C1 segment of cervical spinal cord (tissue), 14 donors: ENCODE measurements at places on chromosomes 7 and 10.

DNA sequence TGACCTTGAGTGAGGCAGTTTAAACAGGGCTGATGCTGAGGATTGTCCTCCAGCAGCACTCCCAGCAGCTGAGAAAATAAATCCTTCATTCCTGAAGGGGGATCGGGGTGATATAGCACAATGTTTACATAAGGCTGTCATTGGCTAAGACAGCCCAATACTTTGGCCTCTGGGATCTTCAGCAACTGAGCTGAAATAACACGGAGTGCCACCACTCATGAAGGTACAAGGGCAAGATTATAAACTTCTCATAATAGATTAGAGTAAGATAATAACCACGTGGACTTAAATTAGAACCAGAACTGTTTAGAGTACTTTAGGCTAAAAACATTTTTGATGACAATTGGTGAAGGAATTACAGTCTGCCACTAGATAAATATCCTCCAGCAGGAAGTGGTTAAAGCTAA, 70.0 kb upstream of the PAPSS2 start:
- no peak for DNase-seq

GRCh38 chr7:135209225-135209834, 2.0 kb downstream of the WDR91 start:
- no peak for DNase-seq

GRCh38 chr7:45092100-45092930, 3.5 kb upstream of the NACAD start:
- no peak for DNase-seq

GRCh38 chr10:62818426-62819011, 2.4 kb upstream of the EGR2 start:
- no peak for DNase-seq

GRCh38 chr7:137538361-137538762, 194.8 kb upstream of the PTN start:
- DNase-seq = no peak

- no peak for DNase-seq
Observed at GRCh38 chr7:140062118-140062527, 628 bp downstream of the PARP12 start.

DNA sequence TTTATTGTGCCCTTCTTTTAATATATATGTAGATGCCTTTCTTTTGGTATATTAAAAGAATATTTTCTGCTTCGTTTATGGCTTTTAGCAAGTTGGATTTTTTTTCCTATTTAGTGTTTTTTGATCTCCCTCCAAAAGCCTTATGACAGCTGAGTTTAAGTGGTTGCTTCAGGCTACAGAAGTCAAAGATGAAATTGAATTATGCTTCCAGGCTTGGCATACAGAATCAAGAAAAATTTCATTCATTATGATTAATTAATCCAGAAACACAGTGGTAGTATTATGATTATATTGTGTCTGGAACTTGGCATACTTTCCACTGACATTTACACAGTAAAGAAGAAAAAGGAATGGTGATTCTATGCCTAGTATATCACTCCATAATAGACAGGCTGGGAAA, 63.8 kb upstream of the SEM1 start:
- no peak for DNase-seq

GRCh38 chr7:28413011-28413410, 693 bp downstream of the CREB5 start:
- no peak for DNase-seq

- DNase-seq = no peak
Observed at GRCh38 chr10:132796846-132797245, 10.9 kb upstream of the NKX6-2 start.

- DNase-seq = no peak
Observed at GRCh38 chr10:133100706-133101415, 13.1 kb downstream of the ADGRA1 start.

- no peak for DNase-seq
Observed at GRCh38 chr10:112348759-112349158, 25.2 kb upstream of the ACSL5 start.

GRCh38 chr10:71741671-71742070, 22.1 kb upstream of the C10orf105 start:
- no peak for DNase-seq

DNA sequence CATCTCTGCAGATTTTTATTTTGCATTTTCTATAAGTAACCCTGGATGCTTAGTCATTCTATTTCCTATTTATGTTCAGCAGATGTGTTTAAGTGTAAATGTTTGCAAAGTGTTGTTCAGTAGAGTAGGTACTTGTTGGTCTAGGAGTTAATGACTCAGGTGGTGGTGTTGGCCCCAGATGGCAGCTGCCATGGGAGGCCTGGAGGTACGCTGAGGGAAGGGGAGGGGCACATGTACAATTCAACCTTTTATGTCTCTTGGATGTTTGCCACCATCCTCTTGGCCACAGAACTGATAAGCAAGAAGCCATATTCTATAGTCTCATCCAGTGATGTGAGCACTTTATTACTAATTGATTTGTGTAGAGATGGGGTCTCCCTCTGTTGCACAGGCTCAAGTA, 68.1 kb upstream of the SLC39A12 start:
- DNase-seq = no peak

DNA sequence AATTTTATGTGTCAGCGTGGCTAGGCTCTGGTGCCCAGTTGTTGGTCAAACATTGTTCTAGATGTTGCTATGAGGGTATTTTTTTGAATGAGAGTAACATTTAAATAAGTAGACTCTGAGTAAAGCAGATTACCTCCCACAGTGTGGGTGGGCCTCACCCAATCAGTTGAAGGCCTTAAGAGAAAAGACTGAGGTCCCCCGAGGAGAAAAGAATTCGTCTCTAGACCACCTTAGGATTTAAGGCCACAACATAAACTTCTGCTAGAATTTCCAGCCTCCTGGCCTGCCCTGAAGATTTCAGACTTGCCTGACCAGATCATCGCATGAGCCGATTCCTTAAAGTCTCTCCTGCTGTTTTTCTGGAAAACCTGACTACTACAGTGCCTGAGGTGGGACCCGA, 45.1 kb upstream of the SRGN start:
- DNase-seq = no peak

DNA sequence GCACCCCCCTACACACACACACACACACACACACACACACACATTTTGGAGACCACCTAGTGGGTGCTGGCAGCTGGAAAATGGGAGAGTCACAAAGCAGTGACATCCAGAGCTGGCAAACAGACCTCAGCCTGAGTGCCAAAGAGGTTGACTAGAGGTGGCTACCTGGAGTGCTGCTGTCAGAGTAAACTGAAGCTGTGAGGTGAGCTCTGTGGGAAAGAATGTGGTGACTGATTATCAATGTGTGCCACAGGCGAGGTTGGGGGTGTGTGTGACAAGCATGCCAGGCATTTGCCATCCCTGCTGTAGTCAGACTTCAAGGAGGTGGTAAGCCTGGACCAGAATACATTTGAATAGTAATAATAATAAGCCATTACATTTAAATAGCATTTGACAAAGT, 120.6 kb downstream of the SLIT1 start:
- DNase-seq = no peak

DNA sequence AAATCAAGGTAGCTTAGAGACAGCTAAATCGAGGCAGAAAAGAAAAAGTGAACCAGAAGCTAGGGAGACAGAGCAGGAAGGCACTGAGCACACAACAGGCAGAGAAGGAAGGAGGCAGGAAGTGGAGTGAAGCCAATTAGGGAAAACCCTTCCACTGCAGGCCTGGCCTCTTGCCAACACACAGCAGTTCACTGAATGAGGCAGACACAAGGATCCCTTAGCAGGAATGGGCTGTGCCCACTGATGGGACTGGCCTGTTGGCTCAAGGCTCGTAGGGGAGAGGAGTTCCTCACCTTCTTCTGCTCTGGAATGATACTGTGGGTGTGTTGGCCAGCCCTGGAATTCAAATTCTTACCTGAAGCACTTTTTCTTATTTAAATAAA, 220.3 kb upstream of the STK17A start:
- no peak for DNase-seq

DNA sequence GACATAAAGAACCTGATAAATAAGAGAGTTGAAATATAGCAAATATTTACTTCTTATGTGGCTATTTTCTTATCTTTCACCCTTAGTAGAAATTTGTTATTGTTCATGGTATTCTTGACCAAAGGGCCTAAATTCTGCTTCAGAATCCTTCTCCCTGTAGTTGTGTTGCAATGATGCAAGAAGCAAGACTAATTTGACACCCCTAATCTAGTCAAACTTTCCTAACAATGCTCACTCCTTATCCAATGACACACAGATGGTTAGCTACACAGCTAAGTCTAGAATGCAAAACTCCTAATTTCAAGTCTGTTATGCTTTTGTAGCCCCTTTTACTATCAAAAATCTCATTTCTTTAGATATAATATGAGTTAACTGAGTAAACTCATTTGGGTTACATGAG, 56.1 kb downstream of the TWIST1 start:
- no peak for DNase-seq

DNA sequence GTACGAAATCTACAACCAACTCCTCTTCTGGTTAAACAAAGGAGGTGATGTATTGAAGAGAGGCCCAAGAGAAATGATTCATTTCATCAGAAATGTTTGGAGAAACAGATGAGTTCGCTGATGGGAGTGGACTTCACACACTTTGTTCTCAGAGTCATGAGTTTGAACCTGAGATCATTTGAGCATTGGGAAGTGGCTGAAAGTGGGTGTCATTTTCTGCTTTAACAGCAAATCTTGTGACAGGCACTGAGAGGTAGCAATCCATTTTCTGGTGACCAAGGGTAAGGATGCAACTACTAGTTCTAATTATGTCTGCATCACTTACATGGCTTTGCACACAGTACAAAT, 51.4 kb downstream of the RBM20 start:
- DNase-seq = no peak

- no peak for DNase-seq
Observed at GRCh38 chr7:82740246-82740848, 296.8 kb upstream of the CACNA2D1 start.

GRCh38 chr10:18179891-18180290, 39.7 kb downstream of the CACNB2 start:
- no peak for DNase-seq

GRCh38 chr7:19754521-19755116, 18.8 kb downstream of the TMEM196 start:
- DNase-seq = no peak

- DNase-seq = no peak
Observed at GRCh38 chr10:13862546-13863233, 275.9 kb downstream of the PRPF18 start.

DNA sequence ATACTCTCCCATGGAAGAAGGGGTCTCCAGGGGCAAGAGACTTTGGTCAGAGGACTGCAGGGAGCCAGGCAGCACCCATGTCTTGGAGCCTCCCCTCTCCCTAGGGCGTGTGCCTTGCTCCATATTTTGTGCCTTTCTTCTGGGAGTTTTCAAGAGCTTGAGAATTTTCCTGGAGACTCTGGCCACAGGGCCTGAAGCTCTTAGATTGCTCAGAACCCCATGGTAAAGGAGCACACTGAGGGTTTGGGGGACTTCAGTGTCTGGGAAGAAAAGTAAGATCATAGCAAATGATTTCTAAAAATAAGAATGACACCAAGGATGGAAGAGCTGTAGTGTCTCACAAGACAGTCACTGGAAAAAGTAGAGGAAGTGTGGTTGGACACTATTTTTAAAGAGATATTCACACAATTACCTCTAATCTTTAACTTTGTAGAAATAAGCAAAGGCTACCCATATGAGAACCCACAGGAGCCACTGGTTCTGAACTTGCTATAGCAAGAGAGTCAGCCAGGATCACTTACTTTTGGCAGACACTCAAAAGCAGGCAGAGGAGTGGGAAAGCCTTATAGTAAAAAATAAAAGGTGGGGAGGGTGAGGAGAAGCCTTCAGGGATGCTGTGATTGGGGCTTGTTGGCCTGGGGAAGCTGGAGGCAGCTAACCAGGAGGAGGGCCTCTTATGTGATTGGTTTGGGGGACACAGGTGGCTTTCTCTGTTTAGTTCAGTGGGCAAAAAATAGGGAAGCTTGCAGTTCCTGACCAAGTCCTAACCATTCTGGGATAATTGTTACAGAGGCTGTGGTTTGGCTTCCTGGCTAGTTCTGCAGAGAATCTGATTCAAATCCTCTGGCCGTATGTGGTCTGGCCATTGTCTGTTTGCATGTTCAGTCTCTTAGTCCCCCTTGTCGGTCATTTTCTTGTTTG, 5.1 kb upstream of the CSGALNACT2 start:
- DNase-seq = no peak

- DNase-seq = no peak
Observed at GRCh38 chr10:3783682-3784432, 1.2 kb downstream of the KLF6 start.

DNA sequence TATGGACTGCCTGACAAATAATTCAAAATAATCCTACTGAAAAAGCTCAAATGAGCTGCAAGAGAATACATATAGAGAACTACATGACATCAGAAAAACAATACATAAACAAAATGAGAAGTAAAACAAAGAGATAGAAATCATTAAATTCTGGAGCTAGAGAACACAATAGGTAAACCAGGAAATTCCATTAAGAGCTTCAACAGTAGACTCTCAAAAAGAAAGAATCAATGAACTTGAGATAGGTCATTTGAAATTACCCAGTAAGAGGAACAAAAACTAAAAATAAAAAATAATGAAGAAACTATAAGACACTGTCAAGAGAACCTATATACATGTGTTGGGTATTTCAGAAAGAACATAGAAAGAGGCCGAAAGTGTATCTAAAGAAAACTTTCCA, 186.3 kb downstream of the PTN start:
- DNase-seq = no peak

DNA sequence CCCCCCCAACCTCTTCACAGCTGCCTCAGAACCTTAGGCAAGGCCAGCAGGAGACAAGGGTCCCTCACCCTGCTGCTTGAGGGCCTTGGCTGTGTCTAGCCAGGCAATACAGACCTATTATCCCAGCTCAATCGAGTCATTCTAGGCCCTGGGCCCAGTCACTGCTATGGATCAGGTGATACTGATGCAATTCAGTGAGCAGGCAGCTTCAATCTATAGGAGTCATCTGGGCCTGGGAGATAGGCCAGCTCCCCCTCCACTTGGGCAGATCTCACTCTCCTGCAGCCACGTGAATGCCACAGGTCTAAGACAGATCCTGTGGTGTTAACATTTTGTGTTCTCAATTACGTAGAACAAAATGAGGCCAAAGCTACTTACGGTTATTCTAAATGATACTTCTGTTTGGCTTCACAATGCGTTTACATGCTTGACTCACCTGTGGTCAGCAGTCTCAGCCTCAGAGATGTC, 68.0 kb upstream of the LRRC4 start:
- no peak for DNase-seq

DNA sequence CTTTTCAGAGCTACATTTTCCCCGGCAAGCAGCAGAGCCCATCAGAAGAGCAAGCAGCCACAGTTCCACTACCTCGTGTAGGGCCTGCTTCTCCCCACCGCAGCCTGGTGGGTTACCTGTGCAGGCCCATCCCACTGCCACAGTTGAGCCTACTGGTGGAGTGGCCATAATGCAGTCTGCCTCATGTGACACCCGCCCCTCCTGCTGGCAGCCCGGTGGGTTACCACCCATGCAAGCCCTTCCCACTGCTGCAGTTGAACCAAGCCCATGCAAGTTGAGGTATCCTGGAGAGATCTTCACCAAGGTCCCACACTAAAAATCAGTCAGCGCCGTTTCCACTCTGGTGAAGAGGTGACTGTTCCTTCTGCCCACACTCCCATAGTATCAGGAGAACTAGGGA, 32.1 kb upstream of the CNNM1 start:
- no peak for DNase-seq

- DNase-seq = no peak
Observed at GRCh38 chr10:69972981-69973397, 79.7 kb upstream of the MACROH2A2 start.

GRCh38 chr7:155996718-155997280, 184.5 kb upstream of the SHH start:
- no peak for DNase-seq

- DNase-seq = peak; percentile 11
Observed at GRCh38 chr10:52466464-52466863, 152.4 kb downstream of the DKK1 start.

GRCh38 chr7:78718212-78718611, 735.3 kb downstream of the MAGI2 start:
- DNase-seq = no peak
